Stimulated activated CD4-positive, alpha-beta T cell treated with anti-CD3 and anti-CD28 coated beads, Interleukin-4, amount 100 ng/mL, for 4 hours (primary cell): ENCODE measurements at places on chromosomes 5 and 9.
A peak's percentile ranks its signal among the peaks of the same experiment; 100 is the strongest.

DNA sequence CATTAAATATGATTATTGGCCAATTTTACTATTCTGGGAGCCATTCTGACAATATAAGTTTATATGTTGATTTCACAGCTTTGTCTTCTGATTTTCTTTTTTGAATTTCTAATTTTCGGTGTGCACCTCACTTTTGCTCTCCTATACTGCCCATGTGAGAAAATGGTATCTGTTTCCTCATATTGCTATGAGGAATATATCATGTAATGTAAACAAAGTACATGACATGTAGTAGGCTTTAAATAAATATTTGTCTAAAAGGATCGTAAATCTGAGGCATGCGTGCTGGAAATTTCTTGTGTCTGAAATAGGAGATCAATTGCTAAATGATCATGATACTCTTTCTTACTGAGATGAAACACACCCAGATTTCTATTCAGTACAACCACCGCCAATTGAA is 119.9 kb downstream of the ZDHHC21 start:
- DNase-seq = no peak

GRCh38 chr9:78707481-78707991 is 410.6 kb downstream of the PSAT1 start:
- DNase-seq = no peak

DNA sequence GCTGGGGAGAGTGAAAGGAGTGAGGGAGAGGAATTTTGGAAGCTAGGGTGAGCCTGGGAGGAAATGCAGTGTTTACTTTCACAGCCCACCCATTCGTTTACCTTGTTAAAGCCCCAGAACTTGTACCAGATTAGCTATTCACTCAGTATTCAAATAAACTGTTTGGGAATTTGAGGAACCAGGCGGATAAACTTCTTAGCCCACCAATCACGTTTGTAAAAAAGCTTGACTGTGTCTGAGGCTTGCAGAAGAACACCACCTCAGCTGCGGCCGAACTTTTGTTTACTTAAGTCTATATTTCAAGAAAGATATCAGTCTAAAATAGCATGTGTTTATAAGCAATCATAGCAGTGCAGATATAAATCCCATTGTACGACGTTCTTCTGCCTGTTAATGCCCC is 5.2 kb upstream of the TLE1 start:
- no peak for DNase-seq

GRCh38 chr9:127148014-127148413 is 25.6 kb upstream of the ANGPTL2 start:
- no peak for DNase-seq

- no peak for DNase-seq
These were observed 48.3 kb downstream of the DENND1A start for GRCh38 chr9:123881604-123882003.

- DNase-seq = peak; percentile 5
These were observed 539 bp downstream of the POC5 start for GRCh38 chr5:75716715-75717081.

DNA sequence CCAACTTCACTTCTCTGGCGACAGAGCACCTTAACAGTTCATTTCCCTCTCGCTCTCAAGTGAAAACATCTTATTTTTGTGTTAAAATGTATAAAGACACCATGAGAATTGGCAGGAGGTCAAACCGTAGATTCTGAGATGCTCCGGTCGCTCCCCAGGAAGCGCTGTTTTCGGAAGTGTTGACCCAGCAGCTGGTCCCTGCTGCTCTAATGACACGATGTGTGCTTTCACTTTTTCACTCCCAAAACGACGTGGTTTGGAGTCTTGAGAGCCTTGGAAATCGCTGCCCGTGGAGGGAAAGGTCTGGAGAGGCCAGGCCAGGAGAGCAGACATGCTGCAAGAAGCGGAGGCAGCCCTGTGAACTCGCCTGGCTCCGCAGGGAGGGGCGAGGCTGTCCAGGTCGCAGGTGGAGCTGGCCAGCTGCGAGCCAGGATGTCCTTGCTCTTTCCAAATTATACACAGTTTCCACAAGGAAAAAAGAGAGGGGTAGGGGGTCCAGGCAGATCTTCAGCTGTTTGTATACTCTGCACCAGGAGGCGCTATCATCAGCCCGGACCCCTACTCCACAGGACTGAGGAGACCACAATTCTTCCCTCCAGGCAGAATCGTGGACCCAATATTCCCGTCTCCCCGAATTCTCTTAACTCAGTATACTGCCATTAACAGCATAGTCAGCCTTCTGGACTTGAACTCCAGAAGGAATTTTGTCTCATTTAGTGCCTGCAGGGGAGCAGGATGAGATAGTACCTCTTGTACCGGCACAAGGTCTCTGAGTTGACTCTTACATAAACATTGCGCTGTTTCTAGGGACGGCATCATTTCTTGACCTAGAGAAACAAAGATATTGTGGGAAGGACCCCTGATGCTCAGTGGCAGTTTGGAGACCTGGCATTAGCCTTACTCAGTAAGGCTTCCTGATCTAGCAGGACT is 248.6 kb upstream of the ANKRD55 start:
- DNase-seq = no peak

GRCh38 chr5:31236339-31236738 is 42.9 kb downstream of the CDH6 start:
- DNase-seq = no peak

- no peak for DNase-seq
These were observed 19.6 kb upstream of the HRH2 start for GRCh38 chr5:175638305-175638704.

GRCh38 chr9:33946779-33947535 is 101.7 kb downstream of the UBAP2 start:
- no peak for DNase-seq
